ENCODE measurements at places on chromosomes 1 and 21. TPM values are rescaled to one million over a fixed set of nuclear protein-coding genes. Genes with fewer than 3 reads are reported as not detected.

The PNRC2 gene
- 84.3 TPM for total RNA-seq

The RBM11 gene
- total RNA-seq = not detected

The SLC26A9 gene
- 2.7 TPM for total RNA-seq

The HNRNPCL2 gene
- total RNA-seq = not detected

The CLEC20A gene
- not detected for total RNA-seq

The CD101 gene
- 0.91 TPM for total RNA-seq

The HHAT gene
- 8.8 TPM for total RNA-seq

The ARMH1 gene
- total RNA-seq = 2.7 TPM

DNA sequence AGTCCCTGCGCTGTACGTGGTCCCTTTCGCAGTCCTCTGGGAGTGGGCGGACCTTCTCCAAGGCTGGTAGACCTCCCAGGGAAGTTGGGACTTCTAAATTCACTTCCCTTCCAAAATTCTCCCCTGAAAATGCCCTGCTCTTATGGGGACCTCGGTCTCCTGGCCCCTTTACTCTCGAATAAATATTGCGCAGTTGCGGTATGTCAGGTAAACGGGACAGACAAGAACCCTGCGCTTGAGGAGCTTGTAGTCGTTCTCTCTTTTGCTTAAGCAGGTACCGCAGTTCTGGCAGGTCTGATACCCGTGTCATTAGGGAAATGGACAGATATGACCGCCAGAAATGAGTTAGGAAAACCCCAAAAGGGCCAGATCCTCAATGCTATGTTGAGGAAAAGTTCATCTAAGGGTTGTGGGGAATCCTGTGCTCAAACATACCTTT lies 561 bp downstream of the KIF2C start:
- DNase-seq = no peak

GRCh38 chr21:26394341-26394740 lies 178.7 kb downstream of the CYYR1 start:
- DNase-seq = no peak

GRCh38 chr21:19433623-19434022 lies 1030.0 kb upstream of the TMPRSS15 start:
- DNase-seq = no peak

DNA sequence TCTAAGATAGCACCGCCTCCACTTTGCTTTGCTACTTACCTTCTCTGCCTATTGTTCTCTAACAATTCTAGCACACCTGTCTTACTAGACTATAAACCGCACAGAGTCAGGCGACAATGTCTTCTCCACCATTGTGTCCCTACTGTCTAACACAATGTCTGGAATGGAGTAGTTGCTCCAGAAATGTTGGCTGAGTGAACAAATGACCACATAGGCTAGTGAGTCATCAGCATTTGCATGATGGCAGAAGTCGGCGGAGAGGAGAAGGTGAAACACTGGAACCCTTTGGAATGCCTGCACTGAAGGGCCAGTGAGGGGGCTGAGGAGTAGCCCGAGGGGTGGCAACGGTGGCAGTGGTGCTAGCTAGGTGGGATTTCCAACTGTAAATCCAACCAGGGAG lies 14.0 kb upstream of the PABPC4 start:
- DNase-seq = no peak

DNA sequence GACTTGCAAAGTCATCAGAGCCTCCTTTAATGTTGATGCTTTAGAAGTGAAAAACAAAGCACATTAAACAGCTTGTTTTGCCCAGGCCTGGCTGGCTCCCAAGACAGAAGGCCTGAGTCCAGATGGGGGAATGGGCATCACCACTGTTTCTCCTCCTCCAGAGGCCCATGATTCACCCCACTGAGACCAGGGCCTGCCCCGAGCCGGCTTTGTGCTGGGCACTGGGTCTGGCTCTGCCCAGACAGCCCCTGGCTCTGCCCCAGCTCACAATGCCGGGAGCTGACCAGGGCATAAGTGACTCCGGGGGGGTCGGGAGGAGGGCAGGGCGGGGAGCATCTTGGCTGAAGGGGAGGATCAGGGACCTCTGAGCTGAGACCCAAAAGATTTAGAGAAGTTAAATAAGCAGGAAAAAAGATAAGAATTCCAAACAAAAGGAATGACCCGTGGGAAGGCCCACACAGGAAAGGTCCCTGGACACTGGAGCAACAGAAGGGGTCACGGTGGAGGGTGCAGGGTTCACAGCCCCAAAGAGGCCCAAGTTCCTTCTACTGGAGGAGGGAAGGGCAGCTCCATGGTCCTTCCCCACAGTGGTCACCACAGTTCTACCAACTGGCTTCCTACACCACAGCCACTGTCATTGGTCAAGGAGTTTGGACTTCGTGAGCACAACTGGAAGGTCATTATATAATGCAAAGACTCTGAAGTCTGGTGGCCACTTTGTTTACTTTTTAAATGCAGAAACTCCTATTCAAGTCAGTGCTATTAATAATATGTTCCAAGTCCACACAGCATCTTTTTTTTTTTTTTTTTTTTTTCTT lies 5.5 kb downstream of the C2CD2 start:
- no peak for DNase-seq

- DNase-seq = no peak
These were observed 33.1 kb downstream of the FAM177B start for GRCh38 chr1:222769971-222770620.

- no peak for DNase-seq
These were observed 47.3 kb downstream of the EIF2B3 start for GRCh38 chr1:44939061-44939460.

DNA sequence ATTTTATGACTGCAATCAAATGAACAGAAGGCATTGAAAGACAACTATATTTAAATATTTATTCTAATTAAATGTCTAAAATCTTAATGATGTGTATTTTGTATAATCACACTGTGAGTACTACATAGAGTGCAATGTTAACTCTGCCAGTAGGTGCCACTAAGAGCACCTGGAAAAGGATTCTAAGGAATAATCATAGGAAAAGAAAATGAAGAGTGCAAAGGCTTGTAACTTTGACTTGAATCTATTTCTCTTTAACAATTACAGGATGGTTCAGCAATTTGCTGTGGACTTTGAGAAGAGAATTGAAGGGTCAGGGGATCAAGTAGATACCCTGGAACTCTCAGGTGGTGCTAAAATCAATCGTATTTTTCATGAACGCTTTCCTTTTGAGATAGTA lies 200.4 kb downstream of the DNM3 start:
- DNase-seq = no peak

- no peak for DNase-seq
These were observed 4.4 kb downstream of the CYB561D1 start for GRCh38 chr1:109498161-109498801.

DNA sequence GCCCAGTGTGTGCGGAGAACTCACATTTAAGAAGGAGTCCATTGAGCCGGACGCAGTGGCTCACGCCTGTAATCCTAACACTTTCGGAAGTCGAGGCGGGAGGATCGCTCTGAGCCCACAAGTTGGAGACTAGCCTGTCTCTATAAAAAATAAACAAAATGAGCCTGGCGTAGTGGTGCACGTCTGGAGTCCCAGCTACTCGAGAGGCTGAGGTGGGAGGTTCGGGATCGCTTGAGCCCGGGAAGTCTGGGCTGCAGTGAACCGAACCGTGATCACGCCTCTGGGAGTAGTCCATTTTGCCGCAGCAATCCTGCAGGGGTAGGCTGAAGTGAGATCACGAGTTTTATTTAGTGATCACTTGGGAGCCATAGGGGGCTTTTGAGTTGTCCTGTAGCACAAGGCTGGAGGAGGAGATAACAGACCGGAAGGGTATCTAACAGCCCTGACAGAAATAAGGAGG lies 497 bp upstream of the FUCA1 start:
- no peak for DNase-seq

Measured in lower leg skin (tissue), 4 donors.